NCI-H1694 treated with DMSO at 0.1 percent for 48 hours (cell line): ENCODE measurements at places on chromosomes 1 and 21.

- DNase-seq, result no peak
These were observed 7.8 kb upstream of the RIPK4 start for GRCh38 chr21:41774467-41775148.

DNA sequence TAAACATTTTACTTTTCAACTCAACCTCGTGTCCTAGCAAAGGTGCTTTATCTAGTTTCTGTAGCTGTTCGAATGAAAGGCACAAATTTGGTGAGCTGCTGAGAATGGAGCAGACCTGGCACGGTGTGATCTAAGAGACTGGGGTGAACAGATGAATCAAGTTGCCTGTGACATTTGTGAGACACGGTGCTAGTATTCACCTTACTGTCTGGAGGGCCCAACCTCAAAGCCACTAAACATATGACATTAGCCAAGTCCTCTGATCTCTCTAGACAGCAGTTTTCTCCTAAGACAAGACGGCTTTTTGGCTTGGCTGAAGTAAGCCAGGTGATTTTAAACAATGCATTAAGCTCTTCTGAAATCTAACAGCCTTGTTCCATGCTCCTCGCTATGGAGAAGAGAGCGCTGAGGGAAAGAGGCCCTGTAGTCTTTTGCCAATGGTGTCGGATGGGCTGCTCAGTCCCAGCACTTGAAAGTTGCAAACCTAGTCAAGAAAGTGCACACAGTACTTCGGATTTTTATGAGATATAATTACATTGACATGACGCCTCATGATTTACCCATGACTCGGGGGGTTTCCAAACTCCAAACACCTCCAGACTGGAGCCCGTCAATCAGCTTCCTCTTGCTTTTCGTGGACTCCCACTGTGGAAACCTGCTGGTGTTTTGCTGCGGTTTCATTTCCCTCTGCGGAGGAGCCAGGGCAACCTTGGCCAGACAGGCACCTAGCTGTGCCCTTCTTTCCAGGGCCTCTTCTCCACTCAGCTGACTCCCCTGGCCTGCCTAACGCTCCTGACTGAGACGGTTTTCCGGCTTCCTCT lies 794 bp upstream of the TOR3A start:
- no peak for DNase-seq

- peak; percentile 16 for DNase-seq
These were observed 86.6 kb upstream of the DPH5 start for GRCh38 chr1:101112051-101112780.

DNA sequence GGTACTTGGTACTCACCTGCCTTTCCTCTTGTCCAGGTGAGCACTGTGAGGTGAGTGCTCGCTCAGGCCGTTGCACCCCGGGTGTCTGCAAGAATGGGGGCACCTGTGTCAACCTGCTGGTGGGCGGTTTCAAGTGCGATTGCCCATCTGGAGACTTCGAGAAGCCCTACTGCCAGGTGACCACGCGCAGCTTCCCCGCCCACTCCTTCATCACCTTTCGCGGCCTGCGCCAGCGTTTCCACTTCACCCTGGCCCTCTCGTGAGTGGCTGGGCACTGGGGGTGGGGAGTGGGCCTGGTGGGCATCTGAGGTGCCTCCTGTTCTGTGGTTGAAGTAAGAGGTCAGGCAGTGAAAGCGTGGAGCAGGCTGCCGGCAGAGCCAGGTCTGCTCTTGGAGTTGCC lies 11.7 kb downstream of the CELSR2 start:
- no peak for DNase-seq

DNA sequence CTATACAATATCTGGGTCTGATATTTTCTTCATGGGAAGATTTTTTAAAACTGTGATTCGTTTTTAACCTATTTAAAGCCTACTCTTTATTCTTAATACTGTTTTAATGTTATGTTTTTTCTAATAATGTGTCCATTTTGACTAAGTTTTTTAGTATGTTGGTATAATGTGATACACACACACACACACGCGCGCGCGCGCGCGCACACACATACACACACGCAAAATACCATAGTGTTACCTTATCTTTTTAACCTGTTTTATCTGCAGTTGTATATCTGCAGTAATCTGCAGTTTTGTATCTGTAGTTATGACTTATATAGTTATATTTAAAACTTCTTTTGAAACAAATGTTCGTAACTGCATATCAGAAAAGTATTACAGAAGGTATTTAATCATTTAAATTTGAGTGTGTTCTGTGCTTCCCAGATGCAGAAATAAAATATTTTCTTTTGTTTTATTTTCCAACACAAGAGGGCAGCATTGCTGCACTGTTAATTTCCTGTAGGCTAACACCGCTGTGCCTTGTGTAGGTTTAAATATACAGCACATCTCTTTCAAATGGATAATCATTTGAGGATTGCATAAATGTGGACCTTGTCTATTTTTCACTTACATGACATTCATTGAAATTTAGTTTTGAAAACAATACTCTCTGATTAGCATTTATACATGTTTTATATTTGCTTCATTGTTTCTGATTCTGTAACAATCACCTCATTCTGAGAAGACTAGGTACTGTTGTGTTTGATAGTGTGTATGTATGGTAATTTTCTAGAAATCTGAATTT lies 166.1 kb downstream of the PDE4B start:
- peak; percentile 71 for DNase-seq

DNA sequence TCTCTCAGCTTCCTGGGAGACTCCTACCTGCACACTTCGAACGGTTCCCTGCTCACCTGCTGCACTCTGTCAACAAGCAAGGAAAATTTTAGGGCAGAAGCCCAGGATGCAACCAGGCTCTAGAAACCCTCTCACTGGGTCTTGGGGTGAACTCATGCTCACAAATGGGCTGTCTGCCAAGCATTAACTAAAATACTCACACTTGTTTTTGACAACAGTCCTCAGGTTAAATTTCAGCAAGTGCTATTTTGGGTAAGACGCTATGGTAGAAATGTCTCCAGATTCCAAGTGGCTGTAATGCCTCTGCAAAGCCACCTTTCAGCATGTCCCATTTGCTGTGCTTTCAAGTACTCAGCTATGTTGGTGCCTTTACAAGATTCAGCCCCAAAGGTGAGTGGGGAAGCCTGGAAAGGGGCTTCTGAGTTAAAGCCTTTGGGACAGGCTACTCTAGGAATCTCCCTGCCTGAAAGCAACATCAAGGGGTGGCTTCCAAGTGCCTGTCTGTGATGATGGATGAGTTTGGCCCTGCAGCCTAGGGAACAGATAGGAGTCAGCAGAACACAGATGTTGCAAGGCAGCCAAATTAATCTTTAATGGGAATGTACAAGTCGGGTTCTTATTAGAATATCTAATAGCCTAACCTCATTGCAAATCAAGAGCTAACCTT lies 211.9 kb upstream of the SPAG17 start:
- no peak for DNase-seq

GRCh38 chr21:25734654-25734903 lies 125 bp downstream of the ATP5PF start:
- DNase-seq, result no peak

GRCh38 chr1:56418151-56418631 lies 161.2 kb downstream of the PLPP3 start:
- DNase-seq, result no peak

DNA sequence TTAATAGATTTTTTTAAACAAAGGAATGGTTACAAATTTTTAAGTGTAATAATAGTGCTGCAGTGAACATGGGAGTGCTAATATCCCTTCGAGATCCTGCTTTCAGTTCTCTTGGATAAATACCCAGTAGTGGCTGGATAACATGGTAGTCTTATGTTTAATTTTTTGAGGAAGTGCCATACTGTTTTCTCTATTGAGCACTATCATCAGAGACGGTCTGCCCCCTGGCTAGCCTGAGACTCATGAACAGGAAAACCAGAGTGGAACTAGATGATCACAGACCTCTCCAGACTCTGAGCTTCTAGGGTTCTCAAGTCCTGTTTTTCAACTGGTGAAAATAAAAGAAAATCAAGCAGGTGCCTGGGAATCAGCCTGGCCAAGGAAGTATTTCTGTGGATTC lies 97.3 kb upstream of the MARK1 start:
- no peak for DNase-seq

GRCh38 chr1:6352138-6352563 lies 41.4 kb downstream of the ACOT7 start:
- no peak for DNase-seq

DNA sequence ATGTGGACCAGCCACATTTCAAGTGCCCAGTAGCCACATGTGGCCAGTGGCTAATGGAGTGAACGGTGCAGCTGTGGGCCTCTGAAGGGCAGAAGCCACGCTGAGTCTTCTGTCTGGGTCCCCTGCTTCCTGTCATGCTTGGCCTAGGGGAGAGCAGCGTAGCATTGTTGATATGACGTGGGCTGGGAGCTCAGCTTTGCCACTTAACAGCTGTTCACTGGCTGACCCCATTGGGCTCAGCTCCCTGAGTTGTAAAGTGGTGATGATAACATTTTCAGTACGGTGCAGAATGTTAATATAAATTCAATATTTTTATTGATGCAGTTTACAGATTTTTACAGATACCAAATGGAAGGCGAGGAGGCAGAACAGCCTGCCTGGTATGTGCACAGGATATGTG lies 4.5 kb downstream of the PODN start:
- DNase-seq, result no peak

DNA sequence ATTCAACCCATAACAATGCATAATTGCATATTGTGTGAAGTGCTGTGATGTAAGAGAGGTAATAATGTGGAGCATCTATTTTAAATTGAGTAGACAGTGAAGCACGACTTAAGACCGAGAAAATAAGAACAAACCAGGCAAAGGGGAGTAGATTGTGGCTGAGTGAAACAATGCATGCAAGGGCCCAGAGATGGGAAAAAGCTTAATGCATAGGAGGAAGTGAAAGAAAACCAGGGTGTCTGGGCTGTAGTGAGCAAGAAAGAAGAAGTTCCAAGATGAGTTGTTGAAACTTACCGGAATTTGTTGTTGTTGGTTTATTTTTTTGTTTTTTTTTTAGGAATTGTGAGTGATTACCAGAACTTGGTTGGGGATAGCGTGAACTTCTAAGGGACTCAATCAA lies 104.7 kb downstream of the SNX7 start:
- no peak for DNase-seq

GRCh38 chr1:95852483-95853070 lies 618.6 kb downstream of the RWDD3 start:
- no peak for DNase-seq

DNA sequence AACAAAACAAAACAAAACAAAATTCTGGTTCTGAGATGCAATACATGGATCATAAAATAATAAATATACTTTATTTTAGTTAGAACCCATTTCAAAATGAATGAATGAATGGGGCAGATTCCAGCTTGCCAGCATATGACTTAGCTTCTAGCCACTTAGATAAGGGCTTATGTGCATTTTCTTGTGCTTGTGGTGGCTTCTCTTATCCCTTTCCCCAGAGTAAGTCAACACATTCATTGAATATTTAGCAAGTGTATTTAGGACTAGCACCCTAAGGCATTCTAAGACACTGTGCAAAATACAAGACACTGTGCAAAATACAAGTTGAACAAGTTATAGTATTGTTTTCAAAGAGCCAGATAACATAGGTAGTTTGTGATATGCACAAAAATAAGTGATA lies 4.7 kb downstream of the ADIPOR1 start:
- DNase-seq, result no peak

DNA sequence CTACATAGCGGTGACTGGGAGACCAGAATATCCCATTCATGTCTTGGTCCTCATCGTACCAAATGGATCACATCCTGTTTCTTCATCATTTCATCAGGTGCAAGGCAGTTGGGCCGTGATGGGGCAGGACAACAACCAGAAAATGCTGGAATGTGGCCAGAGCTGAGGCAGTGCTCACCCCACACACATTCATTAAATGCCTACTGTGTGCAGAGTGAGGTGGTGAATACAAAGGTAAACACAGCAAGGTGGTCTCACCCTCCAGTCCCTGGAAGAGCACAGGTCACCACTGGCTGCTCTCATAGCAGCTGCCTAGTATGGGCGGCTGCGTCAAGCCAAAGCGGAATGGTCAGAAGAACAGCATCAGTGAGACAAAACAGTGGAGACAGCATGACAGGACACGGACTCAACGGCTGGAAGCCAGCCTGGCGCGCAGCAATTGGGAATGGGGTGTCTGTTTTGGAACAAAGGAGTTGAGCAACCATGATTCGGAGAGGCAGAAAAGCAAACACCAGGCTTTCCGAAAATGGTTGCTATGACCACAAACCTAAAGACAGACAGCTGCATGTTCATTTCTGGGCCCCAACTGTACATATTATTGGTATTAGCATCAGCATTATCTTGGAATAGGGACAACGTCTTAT lies 5.6 kb upstream of the ADAMTSL4 start:
- DNase-seq, result no peak

DNA sequence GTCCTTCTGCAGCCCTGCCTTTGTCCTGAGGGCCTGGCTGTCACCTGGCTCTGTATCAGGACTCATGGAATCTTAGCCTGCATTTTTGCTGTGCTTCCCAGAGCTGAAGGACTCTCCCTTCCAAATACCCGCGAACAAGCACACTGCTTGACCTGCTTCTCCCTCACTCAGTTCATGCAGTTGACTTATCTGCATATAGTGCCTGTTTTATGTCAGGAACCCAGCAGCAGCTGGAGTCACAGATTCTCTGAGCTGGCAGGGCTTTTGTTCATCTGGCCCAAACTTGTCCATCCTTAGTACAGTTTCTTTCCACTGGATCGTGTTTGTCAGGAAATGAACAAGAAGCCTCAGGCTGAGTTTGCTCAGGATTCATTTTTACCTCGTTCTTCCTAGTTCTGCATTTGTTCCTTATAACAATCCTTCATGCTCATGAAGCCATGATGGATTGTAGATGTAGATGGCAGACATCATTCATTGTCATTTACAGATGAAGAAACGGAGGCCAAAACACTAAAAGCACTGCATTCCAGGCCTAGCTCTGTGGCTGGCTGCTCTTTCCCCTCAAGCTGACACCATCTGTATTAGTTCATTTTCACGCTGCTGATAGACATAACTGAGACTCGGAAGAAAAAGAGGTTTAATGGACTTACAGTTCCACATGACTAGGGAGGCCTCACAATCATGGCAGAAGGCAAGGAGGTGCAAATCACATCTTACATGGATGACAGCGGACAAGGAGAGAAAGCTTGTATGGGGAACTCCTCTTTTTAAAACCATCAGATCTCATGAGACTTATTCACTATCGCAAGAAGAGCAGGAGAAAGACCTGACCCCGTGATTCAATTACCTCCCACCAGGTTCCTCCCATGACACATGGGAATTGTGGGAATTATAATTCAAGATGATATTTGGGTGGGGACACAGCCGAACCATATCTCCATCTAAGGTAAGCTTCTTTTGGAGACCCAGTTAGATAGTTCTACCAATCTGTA lies 150.9 kb downstream of the HIVEP3 start:
- DNase-seq, result peak; percentile 65

DNA sequence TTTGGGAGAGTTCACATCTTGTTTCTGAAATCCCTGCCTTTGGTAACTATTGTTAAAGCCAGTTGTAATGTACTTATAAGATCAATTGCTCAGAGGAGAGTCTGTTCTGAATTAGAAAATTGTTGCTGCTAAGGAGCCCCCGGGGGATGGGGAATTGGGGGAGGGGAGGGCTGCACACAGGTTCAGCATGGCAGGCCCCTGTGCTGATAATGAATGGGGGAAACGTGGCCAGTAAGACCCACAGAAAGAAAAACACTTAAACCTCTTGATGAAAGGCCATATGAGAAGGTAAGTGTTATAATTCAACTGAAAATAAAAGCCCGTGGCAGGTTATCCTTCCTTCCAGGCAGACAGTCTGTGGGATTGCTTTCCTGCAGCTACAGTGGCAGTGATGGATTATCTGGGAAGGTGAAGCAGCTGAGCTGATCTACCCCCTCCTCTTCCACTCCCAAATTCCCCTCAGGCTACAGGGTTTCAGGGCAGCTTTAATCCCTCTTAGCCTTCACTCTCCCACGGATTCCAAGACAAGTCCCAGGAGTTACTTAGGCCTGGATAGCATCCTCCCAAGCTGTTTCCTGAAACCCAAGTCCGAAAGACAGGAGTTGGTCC lies 398.8 kb downstream of the TBX15 start:
- DNase-seq, result no peak
